GM23248 (cell line): ENCODE measurements at places on chromosomes 7 and 10. TPM values are rescaled to one million over a fixed set of nuclear protein-coding genes. Genes with fewer than 3 reads are reported as not detected.

DNA sequence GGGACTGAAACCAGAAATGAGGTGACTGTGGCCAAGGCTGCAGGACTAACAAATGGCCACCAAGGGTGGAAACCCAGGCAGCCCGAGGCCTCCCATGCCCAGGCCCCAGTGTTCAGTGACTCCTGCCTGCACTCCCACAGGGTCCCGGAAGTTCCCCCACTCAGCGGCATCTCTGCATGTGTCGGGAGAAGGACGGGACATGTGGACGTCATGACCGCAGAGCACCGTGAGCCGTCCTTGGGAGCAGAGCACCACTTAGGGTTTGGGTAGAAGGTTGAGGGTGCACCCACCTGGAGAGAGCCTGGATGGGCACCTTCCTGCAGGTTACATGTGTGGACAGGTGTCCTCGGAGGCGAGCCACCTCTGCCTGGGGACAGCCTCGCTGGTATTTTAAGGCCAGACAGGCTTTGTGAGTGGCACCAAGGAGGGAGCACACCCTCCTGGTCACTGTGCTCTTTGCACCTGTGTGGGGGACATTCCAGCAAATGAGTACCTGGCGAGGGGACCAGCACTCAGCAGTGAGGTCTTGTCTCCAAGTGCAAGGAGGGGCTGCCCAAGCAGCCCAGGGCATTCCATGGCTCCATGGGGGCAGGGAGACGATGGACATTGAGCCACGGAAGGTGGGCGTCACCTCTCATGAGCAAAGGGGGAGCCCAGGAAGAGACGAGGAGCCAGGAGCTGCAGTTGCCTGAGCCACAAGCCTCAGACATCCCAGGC, 95.3 kb upstream of the TCERG1L start:
- DNase-seq = no peak
- H3K4me3 ChIP-seq = no peak overlapping the region
- no peak overlapping the region for H3K27ac ChIP-seq
- no peaks in the 10 kb centered on the region for H3K36me3 ChIP-seq
- no peaks in the 10 kb centered on the region for H3K4me1 ChIP-seq

GRCh38 chr7:55173671-55174070, 154.9 kb downstream of the EGFR start:
- H3K4me1 ChIP-seq = no peaks in the 10 kb centered on the region
- H3K4me3 ChIP-seq = no peak overlapping the region
- peaks cover 56% of the 10 kb centered on the region for H3K36me3 ChIP-seq
- no peaks in the 10 kb centered on the region for H3K27me3 ChIP-seq
- no peak for DNase-seq
- H3K27ac ChIP-seq = no peak overlapping the region

LGI1 gene
- not detected in 2 replicates for total RNA-seq

SLC13A4 gene
- 0.11 TPM in 1 of 2 replicates, not detected in the other for total RNA-seq
